ENCODE measurements at places on chromosomes 7 and 10.

DNA sequence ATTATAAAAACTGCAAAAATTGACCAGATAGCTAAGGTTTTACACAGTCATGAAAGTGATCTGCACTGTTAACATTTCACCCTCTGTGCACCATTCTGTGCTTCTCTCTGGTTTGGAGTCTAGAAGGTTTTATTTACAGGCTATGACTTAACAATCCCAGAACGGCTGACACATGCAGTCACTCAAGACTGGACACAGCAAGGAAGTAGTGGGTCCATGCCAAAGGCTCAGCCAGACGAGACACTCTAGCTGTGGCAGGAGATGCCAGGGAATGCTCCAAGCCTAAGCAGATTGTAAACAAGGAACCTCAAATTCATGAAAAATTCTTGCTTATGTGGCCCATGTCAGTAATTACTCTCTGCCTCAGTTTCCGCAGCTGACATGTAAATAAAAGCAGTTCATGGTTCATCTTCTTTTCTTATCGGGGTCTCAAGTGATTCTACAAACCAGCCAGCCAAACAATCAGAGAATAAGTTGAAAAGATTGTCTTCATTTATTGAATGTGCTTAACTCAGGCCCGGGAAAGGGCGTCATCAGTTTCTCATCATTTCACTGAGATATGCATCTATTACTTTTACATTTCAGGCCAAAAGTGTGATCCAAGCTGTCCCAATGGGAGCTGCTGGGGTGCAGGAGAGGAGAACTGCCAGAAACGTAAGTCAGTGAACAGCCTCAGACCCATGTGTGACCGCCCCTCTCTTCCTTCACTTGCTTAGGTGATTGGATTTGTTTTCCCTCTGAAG is 132.1 kb downstream of the EGFR start:
- DNase-seq: no peak

DNA sequence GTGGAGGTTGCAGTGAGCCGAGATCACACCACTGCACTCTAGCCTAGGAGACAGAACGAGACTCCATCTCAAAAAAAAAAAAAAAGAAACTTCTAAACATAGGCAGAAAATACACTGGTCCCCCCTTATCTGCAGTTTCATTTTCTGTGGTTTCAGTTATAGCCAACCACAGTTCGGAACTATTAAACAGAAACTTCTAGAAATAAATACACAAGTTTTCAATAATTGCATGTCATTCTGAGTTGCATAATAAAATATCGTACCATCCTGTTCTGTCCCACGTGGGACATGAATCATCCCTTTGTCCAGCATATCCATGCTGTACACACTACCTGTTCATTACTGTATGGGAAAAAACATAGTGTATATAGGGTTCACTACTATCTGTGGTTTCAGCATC is 8.0 kb downstream of the XRCC2 start:
- DNase-seq: no peak

- no peak for DNase-seq
Observed at GRCh38 chr10:128338951-128339350, 212.7 kb upstream of the MKI67 start.

DNA sequence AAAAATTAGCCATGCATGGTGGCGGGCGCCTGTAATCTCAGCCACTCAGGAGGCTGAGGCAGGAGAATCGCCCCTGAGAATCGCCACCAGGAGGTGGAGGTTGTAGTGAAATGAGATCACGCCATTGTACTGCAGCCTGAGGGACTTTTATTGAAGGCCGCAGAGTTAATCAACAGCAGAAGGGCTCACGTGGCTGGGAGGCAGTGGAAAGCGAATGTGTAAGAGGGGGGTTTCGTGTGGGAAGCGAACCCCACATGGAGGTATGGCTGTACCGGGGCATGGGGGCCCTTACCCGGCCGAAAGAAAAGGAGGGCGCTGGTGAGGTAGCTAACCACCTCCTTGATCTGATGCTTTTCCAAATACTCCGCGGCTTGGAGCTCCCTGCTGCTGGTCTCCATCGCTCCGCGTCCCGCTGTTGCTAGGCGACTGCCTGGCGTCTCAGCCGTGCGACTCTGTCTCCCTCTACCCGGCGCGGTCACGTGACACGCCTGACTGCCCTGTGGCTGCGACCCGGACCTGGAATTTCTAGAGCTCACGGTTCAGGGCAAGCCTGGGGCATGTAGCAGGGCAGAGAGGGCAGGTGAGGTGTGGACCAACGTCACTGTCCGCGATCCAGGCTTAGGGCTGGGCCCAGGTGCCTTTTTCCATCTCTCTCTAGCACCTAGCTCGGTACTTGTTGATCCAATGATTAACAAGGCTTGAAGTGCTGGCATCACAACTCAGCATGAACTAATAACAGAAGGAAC is at the start of gene EFCAB10:
EFCAB10 (minus strand) TSS at position 428 of the 746 bp plus-strand sequence; CDS start at position 398, 30 bp downstream.
- DNase-seq: no peak

GRCh38 chr7:64098-64915 is 128.1 kb upstream of the FAM20C start:
- DNase-seq: no peak

- DNase-seq: no peak
Observed at GRCh38 chr7:64875658-64876406, 27.2 kb upstream of the ZNF273 start.

Data from stimulated activated effector memory CD8-positive, alpha-beta T cell treated with anti-CD3 and anti-CD28 coated beads, Interleukin-12 subunit alpha, Interleukin-12 subunit beta, amount 100 ng/mL, for 72 hours (primary cell).